ENCODE measurements at places on chromosomes 1 and 21.

GRCh38 chr1:241447031-241447644, 72.4 kb downstream of the FH start:
- peak; percentile 10 for DNase-seq

DNA sequence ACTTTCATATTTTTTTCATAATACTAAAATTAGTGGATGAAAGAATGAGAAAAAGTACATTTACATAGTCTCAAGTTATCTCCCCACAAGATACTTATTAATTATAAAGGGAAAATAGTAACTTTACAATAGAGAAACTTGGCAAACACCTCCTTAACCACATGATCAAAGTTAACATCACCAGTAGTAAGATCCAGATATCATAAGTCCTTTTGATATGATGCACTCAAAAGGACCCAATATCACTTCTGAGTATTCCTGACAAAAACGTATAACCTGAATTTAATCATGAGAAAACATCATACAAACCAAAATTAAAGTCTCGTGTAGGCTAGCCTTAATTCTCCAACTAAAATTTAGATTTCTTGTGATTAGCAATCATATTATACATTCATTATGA, 67.4 kb downstream of the LYST start:
- DNase-seq, result no peak

GRCh38 chr1:201740086-201740541, 88.8 kb upstream of the IPO9 start:
- no peak for DNase-seq

DNA sequence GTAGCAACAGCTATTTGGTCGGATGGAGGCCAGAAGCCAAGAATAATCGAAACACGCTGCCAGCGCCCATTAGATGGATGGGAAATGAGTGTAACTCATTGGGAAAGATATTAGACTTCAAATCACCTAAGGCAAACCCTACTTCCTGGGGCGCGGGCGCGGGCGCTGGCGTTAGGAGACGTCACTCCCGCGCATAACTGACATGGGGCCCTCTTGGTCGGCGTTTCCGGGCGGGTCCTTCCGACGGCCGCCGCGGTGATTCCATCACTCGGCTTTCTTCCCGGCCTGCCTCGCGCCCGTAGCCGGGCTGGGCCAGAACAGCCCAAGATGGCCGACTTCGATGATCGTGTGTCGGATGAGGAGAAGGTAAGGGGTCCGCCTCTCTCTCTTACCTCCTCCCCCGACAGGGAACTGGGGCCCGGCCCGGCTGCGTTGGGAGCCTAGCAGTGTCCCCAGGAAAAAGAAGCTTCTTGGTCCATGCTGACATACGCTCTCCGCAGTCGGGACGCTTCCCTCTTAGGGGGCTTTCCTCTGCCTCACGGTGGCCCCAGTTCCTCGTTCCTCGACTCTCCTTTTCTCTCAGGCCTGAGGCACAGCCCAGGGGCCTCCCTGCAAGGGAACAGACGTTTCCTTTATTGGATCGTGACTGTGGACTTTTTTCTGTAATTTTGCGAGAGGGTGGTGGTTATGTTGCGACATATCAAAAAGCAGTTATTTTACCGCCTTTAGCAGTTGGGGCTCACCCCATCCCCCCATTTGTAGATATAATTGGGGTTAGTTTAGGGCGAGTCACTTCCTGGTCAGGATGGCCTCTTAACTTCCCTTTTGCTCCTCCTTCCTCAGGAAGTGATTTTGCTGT, at the start of gene CAPZA1:
Gene CAPZA1 (plus strand): TSS at position 315 of the 859 bp plus-strand sequence. CDS start 13 bp downstream, at position 328.
- peak; percentile 90 for DNase-seq

- no peak for DNase-seq
These were observed 57.3 kb downstream of the SDC3 start for GRCh38 chr1:30851286-30851685.

DNA sequence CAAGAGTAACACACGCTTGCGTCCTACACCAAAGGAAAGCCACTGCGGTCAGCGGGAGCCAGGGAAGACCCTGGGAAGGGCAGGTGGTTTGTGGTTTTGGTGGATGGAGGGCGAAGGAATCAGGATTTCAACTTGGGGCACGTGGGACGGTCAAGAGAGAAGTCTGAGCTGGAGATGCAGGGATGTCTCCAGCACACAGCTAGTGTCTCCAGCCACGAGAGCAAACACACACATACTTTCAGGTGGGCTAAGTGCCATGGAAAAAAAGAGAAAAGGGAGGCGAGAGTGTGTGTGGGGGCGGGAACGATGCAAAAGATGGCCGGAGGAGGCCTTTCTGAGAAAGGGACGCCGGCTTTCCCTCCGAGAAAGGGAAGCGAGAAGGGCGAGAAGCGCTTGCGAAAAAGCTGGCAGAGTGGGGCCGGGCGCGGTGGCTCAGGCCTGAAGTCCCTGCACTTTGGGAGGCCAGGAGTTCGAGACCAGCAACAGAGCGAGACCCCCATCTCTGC, 1.4 kb upstream of the SRRM1 start:
- DNase-seq, result no peak

All from SW480 (cell line).